Fibroblast of skin of left biceps (primary cell): ENCODE measurements at places on chromosomes 5 and 9.
A peak's percentile ranks its signal among the peaks of the same experiment; 100 is the strongest.

- DNase-seq, result no peak
Observed at GRCh38 chr9:102459828-102460227, 535.3 kb upstream of the CYLC2 start.

GRCh38 chr5:141003031-141003430, 36.8 kb downstream of the PCDHAC2 start:
- no peak for DNase-seq

GRCh38 chr5:52910071-52910470, 79.1 kb upstream of the ITGA2 start:
- DNase-seq, result no peak

DNA sequence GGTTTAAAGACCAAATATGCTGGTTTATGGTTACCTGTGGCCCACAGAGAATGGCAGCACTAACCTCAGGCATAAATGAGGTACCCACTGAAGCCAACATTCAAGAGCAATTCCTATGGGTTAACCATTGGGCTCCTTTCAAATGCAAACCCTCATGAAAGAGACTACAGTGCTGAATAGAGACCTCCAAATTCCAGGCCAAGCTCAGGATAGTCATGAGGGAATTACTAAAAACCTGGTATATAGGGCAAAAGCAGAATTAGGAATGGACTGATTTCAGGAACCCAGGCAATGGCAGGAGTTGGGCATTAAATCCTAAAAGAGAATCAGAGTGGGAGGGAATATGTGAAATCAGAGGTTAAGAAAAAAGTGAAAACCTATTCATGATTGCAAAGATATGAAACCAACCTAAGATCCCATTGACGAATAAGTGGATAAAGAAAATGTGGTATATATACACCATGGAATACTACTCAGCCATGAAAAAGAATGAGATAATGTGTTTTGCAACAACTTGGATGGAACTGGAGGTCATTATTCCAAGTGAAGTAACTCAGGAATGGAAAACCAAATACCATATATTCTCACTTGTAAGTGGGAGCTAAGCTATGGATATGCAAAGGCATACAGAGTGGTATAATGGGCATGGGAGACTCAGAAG, 51.6 kb downstream of the PDCD1LG2 start:
- no peak for DNase-seq

GRCh38 chr9:95605101-95605500, 88.3 kb upstream of the PTCH1 start:
- DNase-seq, result no peak

- DNase-seq, result no peak
Observed at GRCh38 chr5:16806711-16807546, 129.2 kb downstream of the MYO10 start.

- peak; percentile 64 for DNase-seq
Observed at GRCh38 chr9:38362852-38363588, 29.5 kb upstream of the ALDH1B1 start.

- no peak for DNase-seq
Observed at GRCh38 chr5:28648108-28648507, 1609.7 kb upstream of the CDH9 start.

GRCh38 chr5:147616421-147616820, 106.6 kb upstream of the DPYSL3 start:
- no peak for DNase-seq

DNA sequence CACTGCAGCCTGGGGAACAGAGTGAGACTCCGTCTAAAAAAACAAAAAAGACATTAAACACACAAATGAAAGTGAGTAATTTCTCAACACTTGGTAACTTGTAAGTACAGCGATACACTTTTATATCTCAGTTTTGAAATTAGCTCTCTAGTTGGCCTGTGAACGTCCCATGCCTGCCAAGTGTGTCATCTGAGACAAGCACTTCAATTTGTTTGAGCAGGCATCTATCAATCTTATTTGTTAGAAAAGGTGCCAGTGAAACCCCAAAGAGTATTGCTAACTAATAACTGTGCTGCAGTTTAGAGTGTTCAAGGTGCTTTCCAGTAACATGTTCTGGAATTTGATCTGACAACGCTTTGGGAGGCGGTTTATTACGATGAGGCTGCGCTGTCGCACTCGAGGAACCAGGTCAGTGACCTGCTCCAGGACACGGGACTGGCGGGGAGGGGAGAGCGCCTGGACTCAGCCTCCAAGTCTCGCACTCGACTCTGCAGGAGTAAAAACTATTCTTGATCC, 1.1 kb upstream of the SPIN1 start:
- no peak for DNase-seq

DNA sequence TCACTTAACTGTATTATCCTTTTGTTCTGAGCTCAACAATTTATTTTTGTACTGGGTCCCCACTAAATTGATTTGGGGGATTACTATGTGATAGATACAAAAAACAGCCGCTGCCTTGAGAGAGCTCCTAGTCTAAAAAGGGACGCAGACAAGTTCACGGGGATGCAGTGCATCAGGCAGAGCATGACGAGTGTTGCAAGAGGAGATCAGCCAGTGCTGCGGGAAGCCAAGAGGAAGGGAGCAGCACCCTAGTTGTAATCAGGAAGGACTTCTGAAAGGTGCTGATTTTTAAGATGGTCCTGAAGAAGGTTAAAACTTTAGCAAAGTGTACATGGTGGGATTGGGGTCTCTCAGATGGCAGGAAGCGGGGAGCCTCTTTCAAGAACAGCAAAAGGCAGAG, 15.8 kb downstream of the GALNT10 start:
- no peak for DNase-seq

- DNase-seq, result no peak
Observed at GRCh38 chr5:7221041-7221440, 174.9 kb upstream of the ADCY2 start.

DNA sequence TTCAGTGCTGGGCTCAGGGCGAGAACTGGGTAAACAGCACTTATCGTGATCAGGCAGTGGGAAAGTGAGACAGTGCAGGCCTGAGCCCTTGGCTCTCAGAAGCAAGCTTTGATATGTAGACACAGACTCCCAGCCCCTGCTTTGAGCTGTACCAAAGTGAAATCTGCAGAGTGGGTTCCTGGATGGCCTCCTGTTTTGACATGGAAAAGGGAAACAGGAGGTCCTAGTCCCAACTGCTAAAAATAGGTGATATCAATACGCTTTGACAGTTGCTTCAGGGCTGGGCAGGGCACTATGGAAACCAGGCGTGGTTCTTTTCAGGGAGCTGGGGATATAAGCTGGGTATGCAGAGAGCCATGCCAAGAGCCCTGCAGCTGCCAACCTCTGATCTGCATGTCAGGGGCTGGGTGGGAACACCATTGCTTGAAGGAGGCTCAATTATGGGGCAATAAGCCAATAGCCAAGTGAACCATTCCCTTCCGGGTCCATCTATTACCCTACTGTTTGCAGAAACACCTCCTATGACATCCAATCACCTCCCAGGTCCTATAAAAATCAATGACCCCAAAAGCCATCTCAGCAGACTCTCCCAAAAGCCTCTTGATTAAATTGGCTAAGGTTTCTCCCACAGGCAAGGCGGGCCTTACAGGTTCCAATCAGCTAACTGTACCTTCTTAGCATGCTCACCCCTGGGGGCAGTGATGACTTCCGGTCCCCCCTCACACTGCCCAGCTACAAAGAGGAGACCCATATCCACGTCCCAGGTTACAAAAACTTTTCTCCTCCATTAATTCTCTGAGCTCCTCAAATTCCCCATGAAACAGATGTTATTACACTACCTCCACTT, 45.8 kb downstream of the EPB41L4B start:
- no peak for DNase-seq

DNA sequence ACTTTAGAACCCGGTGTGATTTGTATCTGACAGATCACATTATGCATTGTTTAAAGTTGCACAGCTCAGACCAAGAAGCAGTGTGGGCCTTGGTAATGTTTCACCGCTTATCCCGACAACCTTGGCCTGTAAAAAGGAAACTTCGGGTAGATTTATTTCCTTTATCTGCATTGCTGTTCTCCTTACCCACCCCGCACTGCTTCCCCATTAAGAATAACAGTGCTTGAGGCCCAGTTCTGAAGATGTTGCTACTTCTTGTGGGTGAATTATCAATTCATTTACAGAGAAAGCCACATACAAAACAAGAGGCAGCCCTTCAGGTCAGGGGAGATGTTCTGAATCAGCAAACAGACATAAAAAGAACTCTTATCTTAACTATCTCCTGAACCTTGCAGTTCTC, 8.4 kb downstream of the SMARCA2 start:
- DNase-seq, result no peak

- no peak for DNase-seq
Observed at GRCh38 chr9:14323985-14324650, 10.2 kb upstream of the NFIB start.

- no peak for DNase-seq
Observed at GRCh38 chr5:90645024-90645610, 86.5 kb downstream of the ADGRV1 start.

GRCh38 chr5:86838083-86838482, 220.3 kb downstream of the COX7C start:
- DNase-seq, result no peak

- no peak for DNase-seq
Observed at GRCh38 chr9:100689635-100690034, 111.8 kb downstream of the CAVIN4 start.

DNA sequence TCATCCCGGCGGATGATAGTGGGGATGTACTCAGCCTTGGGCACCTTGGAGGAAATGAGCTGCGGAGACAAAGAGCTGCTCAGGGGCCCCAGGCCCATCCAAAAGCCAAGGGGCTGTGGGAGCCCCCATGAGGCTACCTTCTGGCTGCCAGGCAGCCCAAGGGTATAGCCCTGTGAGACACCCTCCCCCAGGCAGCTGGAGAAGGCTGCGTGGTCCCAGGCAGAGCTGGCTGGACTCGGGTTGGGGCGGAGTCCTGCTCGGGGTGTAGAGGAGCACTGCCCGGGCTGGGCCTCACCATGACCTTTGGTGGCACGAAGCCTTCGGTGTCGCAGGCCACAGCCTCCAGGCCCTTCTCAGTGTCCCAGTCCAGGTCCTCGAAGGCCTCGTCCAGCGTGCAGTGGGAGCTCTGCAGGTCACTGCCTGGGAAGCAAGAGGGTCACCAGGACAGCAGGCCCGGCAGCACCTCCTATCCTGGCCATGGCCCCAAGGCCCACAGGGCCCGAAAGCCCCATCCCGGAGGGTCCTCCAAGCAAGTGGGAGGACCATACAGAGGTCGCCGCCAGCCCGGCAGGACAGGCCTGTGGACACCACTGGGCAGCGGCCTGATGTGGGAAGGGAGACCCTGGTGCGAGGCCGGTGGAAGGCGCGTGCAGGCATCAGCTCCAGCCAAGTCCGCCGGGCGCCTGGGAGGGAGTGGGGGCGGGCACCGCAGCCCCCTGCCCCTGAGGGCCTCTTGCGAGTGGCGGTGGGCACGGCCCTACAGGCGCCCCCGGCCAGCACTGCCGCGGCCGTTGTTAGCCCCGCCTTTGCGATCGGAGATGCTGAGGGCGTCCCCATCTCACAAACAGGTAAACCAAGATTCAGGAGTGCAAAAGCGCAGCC, 6.1 kb downstream of the NSMF start:
- no peak for DNase-seq

GRCh38 chr5:10524376-10525123, 39.3 kb upstream of the ANKRD33B start:
- peak; percentile 87 for DNase-seq

- no peak for DNase-seq
Observed at GRCh38 chr5:157993986-157994691, 135.2 kb upstream of the CLINT1 start.

DNA sequence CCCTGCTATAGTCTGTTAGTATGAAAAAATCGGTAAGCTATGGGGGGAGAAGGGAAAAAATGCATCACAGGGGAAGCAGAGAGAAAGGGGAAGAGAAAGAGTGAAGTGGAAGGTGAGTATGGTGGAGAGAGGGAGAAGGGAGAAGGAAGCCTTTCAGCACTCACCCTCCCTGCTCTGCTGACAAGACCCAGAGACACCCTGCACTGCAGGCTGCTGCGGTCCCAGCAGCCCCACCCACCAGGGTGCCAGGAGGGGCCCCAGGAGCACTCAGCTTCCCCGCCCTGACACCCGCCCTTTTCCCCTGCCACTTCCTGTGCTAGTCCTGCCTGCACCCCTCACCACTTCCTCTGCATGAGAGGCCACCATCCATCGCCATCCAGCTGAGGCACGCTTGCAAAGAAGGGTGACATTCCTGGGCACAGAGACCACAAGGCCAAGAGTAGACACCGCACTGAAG, 12.7 kb downstream of the STK10 start:
- no peak for DNase-seq

DNA sequence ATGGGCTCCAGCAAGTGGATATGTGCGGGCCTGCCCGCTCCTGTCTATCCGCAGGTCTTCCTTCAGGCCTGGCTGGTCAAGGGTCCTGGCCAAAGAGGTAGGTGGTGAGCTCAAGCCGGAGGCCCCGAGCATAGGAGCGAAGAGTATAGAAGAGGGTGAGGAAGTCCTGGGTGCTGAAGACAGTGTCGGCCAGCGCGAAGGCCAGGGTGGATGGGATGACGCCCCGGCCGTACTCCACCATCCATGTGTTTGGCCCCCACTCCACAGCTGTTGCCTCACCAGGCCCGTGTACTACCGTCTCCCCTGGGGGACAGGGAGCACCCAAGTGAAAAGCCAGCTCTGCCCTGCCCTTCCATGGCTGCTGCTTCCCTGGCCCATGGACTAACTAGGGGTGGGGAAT, 2.0 kb downstream of the SIGMAR1 start:
- no peak for DNase-seq

DNA sequence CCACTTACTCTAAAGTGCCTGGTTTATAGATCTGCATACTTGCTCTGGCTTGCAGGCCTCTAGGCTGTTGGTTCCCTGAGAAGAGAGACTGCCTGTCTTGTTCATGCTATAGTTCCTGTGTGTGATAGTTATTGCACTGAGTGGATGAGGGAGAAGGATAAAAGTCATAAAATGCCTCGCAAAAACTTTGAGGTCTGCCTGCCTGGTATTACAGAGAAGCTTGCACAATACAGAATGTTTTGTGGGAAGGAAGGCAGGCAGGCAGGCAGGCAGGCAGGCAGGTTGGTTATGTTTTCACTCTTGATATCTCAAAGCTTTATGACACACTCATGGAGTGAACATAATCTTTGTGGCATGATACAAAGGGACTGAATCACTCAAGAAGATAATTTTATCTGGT, 287.1 kb downstream of the SLIT3 start:
- no peak for DNase-seq

GRCh38 chr5:115337882-115338281, 41.4 kb upstream of the CCDC112 start:
- no peak for DNase-seq
